Suprapubic skin (tissue), 4 donors: ENCODE measurements at places on chromosomes 4 and X.

DNA sequence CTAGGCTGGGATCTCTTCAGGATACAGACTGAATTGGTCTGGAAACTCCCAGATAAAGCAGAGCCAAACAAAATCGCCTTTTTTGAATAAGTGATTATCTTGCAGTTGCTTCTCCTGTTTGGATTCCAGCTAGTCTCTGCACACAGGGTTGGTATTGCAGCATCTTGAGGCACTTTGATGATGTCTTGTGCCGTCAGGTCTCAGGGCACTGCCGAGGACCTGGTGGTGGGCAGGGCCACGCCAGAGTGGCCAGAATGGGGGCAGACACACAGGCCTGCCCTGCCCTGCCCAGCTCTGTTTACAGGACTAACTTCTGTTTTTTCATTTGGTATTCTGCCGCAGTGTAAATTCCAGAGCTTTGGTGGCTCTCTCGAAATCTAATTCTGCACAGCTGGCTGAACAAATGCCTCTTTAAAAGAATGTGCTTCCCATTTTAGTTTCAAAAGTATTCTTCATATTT, 276.1 kb downstream of the NR3C2 start:
- no peak for DNase-seq

DNA sequence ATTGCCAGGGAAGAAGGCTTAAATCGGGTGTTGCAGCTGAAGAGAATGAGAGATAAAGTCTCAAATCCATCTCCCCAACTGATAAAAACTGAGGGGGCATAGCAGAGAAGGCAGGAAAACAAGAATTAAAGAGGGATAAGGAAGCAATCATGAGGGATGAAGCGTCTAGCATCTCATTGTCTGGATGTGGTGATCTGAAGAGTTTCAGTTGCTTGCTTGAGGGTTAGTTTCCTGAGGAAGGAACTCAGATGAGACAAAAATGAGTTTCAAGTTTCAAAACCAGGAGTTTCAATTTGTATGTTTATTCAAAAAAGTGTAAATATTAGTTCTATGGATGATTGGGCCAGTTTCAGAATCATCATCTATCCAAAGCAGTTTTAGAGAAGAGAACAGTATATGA, 496.9 kb downstream of the RAB28 start:
- no peak for DNase-seq

DNA sequence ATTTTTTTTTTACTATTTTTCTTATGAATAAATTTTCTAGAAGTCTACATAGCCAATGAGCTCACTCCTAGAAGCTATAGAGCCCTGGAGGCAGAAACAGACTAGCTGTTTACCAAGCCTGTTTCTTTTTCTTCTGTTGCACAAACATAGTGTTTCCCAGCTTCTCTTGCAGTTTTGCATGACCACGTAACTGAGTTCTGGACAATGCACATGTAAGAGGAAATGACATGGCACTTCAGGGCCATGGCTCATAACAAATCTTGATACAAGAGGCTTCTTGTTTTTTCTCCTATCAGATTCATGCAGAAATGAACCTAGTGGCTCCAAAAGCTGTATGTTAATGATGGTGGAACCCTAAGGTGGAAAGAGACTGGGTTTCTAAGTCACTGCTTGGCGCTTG, 127.4 kb downstream of the ZNF330 start:
- DNase-seq = no peak

DNA sequence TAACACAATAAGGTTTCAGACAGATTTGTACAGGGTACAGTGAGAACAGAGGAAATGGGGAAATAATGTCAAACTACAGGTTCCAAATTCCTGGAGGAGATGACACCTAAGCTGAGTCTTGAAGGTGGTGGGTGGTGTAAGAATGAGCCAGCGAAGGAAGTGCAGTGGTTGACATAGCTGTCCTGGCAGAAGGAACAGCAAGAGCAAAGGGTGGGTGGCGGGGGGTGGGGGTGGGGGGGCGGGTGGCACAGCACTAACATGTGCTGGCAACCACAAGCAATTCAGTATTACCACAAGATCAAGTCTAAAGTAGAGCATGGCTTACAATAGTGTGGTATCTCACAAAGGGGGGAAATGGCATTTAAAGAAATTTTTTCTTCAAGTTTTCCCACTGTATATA, 13.1 kb upstream of the G3BP2 start:
- no peak for DNase-seq

- no peak for DNase-seq
These were observed 4.7 kb upstream of the AMMECR1 start for GRCh38 chrX:110322603-110323002.

DNA sequence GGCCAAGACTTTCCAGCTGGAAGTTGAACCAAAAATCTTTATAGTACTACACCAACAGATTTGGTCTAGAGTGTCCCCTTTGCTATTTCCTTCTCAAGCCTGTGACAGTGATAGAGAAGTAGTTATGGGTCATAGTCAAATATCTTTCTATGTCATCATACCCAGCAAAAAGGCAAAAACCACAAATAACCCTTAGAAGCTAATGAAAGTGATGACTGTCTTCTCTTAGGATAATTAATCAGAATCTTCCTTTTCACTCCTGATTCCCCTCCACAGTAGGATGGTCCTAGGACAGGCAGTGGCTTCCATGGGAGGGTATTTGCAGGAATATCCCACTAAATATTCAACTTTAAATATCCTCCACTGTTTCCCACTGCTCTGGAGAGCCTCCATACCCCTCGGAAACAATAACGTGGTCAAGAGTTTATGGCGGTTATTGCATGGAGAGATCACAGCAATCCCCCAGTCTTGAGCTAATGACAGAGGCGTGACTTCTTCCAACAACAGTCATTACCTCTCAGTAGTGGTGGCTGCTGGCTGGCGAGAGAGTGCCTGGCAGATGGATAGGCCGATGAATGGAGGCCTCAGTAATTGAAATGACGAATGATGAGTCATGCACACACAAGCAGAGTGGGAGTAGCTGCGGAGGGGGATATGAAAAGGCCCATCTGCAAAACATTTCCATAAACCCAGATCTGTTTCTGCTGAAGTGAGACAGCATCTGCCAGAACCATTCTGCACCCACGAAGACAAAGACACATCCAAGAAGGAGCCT, 154.9 kb downstream of the STK32B start:
- DNase-seq = no peak

- no peak for DNase-seq
These were observed 857.0 kb upstream of the IGFBP7 start for GRCh38 chr4:57966987-57967760.

GRCh38 chr4:182968917-182969650, 51.9 kb upstream of the DCTD start:
- DNase-seq = no peak

GRCh38 chr4:6916587-6917460, 7.2 kb downstream of the TBC1D14 start:
- peak; percentile 70 for DNase-seq

DNA sequence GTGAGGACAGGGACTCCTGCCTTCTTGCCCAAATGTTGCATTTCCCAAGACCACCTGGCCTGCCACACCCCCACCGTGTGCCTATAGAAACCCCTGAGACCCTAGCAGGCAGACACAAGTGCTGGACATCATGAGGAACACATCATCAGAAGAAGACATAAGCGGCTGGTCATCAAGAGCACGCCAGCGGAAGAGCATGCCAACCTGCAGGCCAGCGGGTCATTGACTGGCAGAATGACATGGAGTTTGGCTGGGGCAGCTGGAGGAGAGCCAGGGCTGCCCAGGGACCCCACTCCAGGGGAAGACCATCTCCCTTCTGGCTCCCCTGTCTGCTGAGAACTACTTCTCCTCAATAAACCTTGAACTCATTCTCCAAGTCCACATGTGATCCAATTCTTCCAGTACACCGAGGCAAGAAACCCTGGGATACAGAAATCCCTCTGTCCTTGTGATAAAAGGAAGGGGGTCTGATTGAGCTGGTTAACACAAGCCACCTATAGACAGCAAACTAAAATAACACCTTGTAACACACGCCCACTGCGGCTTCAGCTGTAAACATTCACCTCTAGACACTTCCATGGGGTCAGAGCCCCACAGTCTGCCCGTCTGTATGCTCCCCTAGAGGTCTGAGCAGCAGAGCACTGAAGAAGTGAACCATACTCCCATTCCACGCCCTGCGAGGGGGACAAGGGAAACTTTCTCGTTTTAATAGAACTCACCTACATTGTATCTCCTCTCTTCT, 164.8 kb upstream of the EMCN start:
- DNase-seq = no peak

- DNase-seq = no peak
These were observed 121.5 kb upstream of the CPEB2 start for GRCh38 chr4:14880805-14881204.

- no peak for DNase-seq
These were observed 1.3 kb downstream of the MSX1 start for GRCh38 chr4:4860600-4861389.

DNA sequence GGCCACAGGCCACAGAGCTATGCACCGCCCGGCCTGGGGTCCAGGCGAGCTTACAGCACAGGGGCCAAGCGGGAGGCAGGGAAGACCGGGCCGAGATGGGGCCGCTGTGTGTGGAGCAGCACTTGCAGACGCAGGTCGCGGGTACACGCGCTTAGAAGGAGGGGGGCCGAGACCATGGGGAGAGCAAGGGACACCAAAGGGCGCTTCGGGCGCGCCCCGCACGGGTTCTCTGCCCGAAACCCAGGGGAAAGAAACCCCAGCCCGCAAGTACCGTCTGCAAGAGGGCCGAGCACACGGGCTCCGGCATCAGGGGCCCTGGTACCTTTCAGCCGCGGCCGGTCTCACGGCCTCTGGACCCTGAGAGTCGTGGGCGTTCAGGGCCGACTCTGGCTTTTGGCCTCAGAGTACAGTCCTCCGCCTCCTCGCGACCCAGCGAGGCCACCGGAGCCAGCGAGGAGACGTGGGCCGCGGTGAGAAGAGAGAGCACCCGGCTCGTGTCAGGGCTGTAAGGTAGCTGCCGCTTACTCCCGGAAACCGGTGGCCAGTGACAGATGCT, 342 bp downstream of the EOLA2 start:
- peak; percentile 77 for DNase-seq

DNA sequence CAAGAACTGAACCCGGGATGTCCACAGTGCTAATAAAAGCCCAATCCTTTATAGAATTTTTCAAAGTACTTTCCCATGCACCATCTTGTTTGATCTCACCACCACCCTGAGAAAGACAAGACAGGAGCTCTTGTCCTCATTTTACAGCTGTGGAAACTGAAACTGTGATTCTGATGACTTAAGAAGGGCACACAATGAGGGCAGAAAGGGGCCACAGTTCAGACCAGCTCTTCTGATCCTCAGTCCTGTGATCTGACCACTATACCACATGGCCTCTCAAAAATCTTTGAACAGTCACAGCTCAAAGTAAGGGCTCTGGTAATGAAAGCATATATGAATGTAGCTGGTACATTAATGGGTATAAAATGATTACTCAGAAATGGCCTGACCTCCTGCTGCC, 127.3 kb upstream of the CPEB2 start:
- DNase-seq = no peak

DNA sequence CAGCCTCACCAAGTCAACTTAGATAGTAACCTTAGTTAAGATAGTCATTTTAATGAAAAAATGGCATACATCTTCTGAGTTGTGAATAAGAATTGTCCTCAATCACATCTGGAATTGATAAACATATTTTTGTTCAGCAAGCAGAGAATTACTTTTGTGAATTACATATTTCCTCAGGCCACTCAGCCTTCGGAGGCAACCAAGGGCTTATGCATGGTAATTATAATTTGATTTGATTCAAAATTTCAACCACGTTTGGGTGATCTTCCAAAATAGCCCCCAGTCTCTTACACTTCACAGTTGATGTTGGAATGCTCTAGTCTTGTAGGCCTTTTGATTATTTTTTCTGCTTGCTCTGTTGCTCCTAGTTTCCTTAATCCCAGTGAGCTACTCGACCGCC, 63.4 kb downstream of the GALNTL6 start:
- DNase-seq = no peak

DNA sequence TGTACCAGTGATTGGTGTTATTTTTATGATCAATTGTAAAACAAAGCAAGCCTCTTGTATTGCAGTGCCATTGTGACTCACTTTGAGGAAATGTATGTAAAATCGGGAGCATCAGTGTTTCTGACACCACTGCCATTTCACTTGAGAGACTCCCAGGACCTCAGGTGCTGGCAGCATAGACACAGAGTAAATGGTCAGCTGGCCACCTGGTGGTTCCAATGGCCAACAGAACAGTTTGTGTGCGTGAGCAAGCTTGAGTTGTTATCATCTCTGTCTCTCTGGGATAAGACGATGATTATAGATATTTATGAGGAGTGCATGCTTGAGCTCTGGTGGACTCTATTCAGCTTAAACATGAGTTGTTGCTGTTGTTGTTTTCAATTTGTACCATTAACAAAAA, 356.6 kb downstream of the GUCY2F start:
- no peak for DNase-seq

- DNase-seq = no peak
These were observed 519.6 kb downstream of the IQCM start for GRCh38 chr4:149296084-149296483.

DNA sequence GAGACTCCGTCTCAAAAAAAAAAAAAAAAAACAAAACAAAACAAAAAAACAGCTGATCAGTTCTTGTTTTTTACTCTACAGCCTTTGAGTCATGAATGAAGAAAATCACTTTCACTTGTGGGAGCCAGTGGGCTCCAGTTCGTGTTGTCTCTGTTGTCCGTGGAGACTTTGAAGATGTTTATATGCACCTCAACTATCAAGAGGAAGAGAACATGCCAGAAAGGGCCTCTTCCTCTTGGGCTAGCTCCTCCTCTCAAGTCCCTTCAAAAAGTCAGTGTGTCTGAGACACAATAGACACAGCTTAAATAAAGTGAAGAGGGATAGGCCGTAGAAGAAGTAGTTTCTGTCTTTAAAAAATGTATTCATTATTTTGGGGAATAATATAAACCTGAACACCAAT, 182.7 kb downstream of the KDR start:
- no peak for DNase-seq

GRCh38 chr4:10623241-10623640, 61.3 kb downstream of the CLNK start:
- DNase-seq = no peak

- no peak for DNase-seq
These were observed 55.5 kb downstream of the PDLIM5 start for GRCh38 chr4:94507281-94507680.

- no peak for DNase-seq
These were observed 31.5 kb upstream of the PUDP start for GRCh38 chrX:7179446-7179845.

DNA sequence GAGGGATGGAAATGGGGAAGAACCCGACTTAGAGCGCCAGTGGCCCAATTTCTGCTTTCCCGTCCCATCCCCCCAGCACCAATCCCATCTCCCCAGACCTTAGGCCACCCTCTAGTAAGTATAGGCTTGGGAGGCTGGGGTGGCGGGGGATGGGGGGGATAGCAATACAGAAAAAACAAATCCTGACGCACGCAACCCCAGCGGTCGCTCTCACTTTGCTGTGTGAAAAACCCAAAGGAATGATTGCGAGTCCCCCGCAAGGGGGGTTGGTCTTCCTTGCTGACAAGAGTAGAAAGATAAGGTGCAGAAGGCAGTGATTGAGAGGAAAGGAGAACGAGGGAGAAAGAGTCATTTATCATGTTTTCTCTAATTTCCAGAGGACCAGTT, 863 bp downstream of the CPE start:
- DNase-seq = no peak

- DNase-seq = peak; percentile 74
These were observed 17.8 kb downstream of the SCD5 start for GRCh38 chr4:82780752-82781231.
